ENCODE measurements at places on chromosomes 6 and 20.
A peak's percentile ranks its signal among the peaks of the same experiment; 100 is the strongest.

DNA sequence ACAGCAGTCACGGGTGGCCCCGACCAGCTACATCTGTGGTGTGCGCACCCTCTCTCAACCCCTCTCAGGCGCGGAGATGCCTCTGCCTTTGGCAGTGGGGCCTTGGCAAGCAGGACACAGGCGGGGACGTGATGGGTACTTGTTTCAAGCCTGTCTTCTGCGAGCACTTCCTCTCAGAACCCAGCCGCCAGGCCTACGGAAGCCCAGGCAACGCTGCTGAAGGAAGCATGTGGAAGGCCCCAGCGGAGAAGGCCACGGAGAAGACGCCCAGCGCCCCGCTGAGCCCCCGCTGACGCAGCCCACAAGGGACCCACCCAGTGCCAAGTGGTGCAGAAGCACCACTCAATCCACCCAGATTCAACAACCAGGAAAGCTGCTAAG lies 13.0 kb downstream of the SERPINB6 start:
- no peak for DNase-seq

GRCh38 chr20:51902933-51903332 lies 100.6 kb upstream of the SALL4 start:
- DNase-seq, result no peak

GRCh38 chr6:38136547-38136946 lies 317.0 kb downstream of the ZFAND3 start:
- DNase-seq, result no peak

- no peak for DNase-seq
Measured at GRCh38 chr6:150634176-150634963, 34.7 kb downstream of the PLEKHG1 start.

DNA sequence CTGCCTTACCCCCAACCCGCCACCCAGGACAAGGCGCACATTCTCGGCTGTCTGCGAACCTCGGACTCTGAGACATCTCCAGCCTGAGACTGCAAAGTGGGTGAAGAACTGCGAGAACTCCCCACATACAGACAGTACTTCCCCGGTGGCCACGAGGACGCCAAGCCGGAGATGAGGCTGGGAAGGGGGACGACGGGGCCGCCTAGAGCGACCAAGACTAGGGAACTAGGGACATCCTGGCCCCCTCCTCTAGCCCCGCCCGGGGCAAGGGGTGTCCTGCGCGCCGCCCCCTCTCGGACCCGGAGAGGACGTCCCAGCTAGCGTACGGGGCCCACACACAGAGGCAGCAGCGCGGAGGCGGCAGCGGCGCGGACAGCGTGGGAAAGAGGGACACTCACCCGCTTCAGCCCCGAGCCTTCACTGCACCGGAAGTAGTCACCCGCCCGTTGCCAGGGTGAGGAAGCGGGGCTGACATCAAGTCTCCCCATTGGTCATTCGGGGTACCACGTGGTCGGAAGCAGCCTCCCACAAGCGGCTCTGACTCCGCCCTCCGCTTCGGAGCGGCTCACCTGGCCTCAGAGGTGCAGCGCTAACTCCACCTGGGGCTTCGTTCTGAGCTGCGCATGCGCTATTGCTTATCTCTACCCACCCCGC lies at the start of gene TASP1:
Gene TASP1 (minus strand): TSS at position 437 of the 654 bp plus-strand sequence. CDS start 8,854 bp downstream, outside the sequence.
- DNase-seq, result peak; percentile 94

- no peak for DNase-seq
Measured at GRCh38 chr20:50694379-50695134, 3.2 kb upstream of the RIPOR3 start.

GRCh38 chr6:14423955-14424354 lies 306.4 kb downstream of the CD83 start:
- DNase-seq, result no peak

GRCh38 chr20:59830665-59831023 lies 102.8 kb downstream of the SYCP2 start:
- DNase-seq, result no peak

DNA sequence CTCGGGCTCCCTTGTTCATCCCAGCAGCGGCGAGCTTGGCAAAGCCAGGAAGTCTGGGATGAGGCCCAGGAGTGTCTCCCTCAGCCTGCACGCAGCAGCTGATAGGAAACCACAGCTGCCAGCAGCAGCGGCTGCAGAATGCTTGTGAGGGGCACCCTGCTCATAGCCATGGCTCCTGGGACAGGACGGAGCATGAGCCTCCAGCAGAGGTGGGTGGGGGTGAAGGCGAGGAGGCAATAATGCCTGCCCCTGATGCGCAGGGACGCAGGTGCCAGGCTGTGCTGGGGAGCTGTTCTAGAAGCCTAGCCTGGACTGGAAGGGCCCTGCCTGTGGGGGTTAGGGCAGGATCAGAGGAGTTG lies 157.9 kb downstream of the CD83 start:
- no peak for DNase-seq

DNA sequence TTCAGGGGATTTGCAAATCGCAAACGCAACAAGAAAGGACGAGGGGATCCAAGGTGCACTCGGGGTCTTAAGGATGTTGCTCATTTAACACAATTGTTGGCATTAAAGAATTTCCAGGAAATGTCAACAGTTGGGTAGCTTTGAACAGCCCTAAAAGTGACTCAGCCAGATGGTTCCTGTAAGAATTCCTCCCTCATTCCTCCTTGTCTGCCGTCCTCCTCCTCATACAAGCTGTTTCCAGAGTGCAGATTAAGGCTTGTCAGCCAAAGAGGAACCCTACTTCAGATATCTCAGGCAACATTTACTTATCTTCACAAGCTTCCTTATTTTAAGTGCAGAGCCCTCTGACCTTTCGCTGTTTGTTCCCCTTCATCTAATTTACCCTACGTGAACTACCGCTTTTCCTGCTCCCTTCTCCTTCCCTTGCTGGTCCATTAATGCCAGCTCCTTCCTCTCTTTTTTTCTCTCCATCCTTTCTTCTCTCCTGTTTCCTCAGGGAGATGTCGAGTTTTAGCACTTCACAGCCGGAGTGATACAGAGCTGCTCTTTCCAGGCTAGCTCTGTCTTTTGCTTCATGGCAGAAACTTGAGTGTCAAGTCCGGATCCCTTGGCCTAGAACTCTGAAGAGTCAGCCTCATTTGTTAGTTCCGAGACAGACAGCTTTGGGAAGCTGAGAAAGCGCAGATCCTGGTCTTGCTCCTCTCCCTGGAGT lies 26.1 kb upstream of the TBC1D7 start:
- no peak for DNase-seq

DNA sequence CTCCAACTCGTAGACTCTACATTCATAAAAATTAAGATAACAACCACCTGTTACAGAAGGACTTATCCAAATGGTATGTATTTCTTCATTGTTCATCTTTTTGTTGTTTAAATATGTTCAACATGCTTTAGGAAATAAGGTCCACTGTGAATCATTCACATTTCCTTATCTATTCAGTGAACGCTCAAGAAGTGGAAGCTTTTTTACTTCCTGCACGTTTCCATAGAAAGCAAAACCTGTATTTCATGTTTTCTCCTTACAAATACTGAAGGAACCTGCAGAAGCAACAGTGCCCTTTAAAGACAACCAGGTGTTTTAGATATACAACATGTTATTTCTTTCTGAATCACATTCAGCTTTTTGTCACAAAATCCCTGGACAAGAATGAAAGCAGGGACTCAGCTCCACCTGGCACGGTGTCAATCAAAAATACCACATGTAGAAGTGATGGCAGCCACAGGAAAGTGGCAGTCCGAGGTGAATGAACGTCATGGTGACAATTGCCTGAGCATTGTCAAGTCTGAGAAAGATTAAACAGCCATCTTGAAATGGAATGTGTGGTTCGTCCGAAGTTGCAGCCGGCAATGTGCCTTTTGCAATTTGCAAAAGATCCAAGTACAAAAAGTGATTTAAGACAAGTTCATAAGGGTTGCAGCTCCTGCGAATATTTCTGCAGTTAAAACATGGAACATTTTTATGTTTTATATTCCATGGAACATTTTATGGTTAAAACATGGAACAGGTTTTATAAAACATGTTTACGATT lies 66.7 kb upstream of the RIPOR2 start:
- DNase-seq, result no peak

DNA sequence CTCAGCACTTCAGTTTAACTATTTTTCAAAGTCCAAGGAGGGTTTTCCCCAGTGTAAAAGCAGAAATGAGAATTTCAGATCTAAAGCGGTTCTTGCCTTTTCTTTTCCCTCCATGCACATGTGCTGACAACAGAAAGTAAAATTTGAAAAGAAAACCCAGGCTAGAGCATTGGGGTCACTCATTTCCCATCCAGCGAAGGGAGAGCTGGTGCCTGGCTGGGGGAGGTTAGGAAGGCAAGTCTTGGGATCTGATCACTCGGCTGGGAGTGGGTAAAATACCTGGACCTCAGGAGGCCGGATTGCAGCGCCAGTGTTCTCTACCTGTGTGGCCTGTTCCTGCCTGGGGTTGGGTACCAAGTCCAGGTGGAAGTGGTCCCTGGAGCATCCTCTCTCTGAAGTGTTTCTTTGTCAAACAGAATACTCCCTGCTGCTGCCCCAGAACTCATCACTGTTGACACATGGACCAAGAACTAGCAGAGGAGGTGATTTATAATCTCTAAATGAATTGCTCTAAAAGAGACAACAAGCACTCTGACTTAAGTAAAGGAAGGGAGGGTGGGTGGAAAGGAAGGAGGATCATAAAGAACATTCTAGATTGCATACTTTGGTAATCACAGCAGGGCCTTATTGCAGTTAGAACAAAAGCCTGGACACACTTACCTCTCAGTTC lies 136.0 kb downstream of the MTHFD1L start:
- DNase-seq, result no peak

GRCh38 chr6:97195117-97195516 lies 87.9 kb downstream of the MMS22L start:
- no peak for DNase-seq

GRCh38 chr20:33753763-33754162 lies 22.0 kb downstream of the ZNF341 start:
- no peak for DNase-seq

GRCh38 chr20:34642009-34642408 lies 34.9 kb downstream of the PIGU start:
- no peak for DNase-seq

- DNase-seq, result no peak
Measured at GRCh38 chr20:9483131-9483530, 31.3 kb upstream of the LAMP5 start.
